ENCODE measurements at places on chromosomes 16 and 17. TPM values are rescaled to one million over a fixed set of nuclear protein-coding genes. Genes with fewer than 3 reads are reported as not detected.

The OMG gene
- not detected for total RNA-seq

The PLEKHG4 gene
- 1.7 TPM for total RNA-seq

The DHRS7C gene
- total RNA-seq: not detected

The CCL8 gene
- total RNA-seq: not detected

The ENGASE gene
- 27.7 TPM for total RNA-seq

The EFCAB5 gene
- 0.33 TPM for total RNA-seq

The CHAD gene
- not detected for total RNA-seq

The TMEM92 gene
- not detected for total RNA-seq

The TMEM235 gene
- total RNA-seq: not detected

The CLEC3A gene
- total RNA-seq: not detected

The MT1G gene
- total RNA-seq: 2.3 TPM

The KRT32 gene
- total RNA-seq: not detected

The USP22 gene
- total RNA-seq: 318 TPM

The NXN gene
- 126 TPM for total RNA-seq

The CALB2 gene
- total RNA-seq: 16.7 TPM

The PRSS33 gene
- not detected for total RNA-seq

The CPHXL2 gene
- not detected for total RNA-seq

The PHKG2 gene
- 15.3 TPM for total RNA-seq

The SLC2A4 gene
- total RNA-seq: not detected
